ENCODE measurements at places on chromosomes 7 and 10.

DNA sequence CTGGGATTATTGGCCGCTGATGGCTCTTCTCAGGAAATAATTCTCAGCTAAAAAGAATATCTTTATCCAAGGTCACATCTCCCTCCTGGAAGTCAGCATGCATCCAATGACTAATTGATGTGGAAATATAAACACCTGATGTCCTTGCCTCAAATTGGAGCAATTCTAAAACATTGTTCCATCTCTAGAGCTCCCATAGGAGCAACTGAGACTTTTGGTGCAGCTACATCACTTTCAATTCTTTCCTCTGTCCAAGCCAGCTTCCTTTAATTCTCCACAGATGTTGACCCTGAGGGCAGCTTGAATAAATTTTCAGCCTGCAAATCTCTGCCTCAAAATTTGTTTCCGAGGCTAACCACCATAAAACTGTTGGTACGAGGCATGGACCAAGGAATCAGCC, 43.9 kb upstream of the KCND2 start:
- no peak for DNase-seq

- DNase-seq = no peak
These were observed 4.6 kb downstream of the OAT start for GRCh38 chr10:124414076-124414475.

DNA sequence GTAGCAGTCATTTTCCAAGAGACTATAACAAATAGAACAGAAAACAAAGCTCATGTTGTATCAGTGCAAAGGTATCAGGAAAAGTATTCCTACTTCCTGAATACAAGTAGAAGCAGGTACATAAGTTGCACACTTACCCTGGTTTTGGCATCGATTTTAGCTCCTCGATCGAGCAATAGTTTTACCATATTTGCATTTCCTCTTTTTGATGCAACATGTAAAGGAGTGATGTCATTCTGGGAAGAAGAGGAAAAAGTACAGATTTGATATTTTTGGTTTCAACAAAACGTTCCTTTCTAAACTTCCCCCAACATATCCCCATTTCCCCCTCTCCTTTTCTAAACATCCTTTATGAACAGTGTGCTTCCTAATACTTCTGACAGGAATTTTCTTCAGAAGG, 155.1 kb downstream of the ANK3 start:
- no peak for DNase-seq

GRCh38 chr7:127844707-127845331, 186.4 kb downstream of the LRRC4 start:
- no peak for DNase-seq

- DNase-seq = no peak
These were observed 14.7 kb upstream of the SERPINE1 start for GRCh38 chr7:101112233-101112632.

- DNase-seq = no peak
These were observed 11.2 kb upstream of the FRMPD2 start for GRCh38 chr10:48285710-48286109.

- DNase-seq = no peak
These were observed 363.3 kb downstream of the TNS3 start for GRCh38 chr7:47218378-47219176.

- DNase-seq = no peak
These were observed 112.1 kb upstream of the SDK1 start for GRCh38 chr7:3188946-3189345.

DNA sequence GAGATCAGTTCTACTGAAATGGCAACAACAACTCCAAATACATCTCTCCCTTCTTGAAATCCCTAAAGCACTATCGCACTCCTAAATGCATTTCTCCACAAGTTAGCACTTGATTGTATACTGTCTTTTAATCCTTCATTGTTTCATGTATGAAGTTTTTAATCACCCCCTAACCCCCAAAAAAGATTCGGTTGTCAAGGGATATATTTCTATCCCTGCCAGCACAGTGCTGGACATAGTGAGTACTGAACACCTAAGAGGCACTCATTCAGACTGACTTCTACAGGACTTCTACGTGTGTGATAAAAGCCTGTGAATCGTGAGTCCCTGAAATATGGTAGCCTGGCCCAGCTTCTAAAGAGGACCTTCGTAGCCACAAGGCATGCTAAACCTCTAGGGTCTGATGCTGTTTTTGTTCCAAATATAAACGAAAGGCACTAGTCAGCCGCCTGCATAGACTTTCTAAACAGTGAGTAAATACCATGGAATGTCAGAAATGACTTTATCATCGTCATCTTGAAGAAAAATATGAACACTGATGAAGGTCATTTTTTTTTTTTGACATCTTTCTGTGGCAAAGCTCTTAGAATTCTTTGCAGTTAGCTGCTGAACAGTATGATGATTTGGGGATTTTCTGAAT, 14.6 kb upstream of the ZSCAN21 start:
- no peak for DNase-seq

DNA sequence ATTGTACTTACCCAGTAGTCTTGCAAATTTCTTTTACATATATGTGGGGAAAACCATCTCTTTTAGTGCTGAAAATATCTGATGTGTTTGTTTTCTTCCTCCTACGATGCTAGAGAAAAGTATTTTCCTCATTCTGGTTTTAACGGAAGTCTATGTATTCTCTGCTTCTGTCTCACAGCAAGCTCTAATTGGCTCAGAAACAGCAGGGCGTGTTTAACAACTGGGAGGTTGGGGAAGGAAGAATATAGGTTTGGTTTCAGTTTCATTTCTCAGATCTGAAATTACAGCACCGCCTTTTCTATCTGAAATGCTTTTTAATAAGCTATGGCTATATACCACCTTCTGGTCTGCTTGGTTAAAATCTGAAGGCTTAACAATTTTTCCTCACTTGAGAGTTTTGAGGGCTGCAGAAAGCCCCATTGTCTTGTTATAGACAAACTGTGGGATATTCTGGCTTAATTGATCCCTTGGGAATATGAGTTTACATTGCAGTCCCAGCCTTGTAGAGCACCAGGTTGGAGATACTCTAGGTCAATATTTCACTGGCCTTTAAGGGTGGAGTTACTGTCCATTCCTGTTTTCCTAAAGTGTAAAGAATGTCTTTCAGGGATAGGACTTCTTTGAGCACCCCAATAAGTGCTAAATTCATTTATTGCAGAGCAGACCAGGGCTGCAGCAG, at the start of gene SAMD9:
Gene SAMD9, minus strand, starts transcription at position 128 of the 679 bp plus-strand sequence. CDS start 11,882 bp downstream, outside the sequence.
- no peak for DNase-seq

Data from dorsolateral prefrontal cortex (tissue), 122 donors.